Epithelial cell of proximal tubule (primary cell): ENCODE measurements at places on chromosomes 12 and 14.

DNA sequence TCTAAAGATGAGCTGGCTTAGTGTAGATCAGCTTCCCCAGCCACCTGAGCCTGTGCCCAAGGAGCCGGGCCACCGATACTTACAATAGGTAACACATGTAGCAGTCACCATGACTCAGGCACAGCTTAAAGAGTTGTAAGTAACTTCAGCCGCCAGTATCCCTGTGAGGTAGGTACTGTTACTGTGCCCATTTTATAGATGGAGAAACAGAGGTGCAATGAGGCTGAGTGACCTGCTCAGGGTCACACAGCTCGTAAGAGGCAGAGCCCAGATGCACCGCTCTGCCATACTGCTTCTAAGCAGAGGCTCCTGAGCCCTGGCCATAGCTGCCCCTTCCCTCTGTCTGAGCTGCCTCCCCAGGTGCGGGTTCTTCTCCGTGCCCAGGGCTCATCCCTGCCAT lies 58.5 kb downstream of the IQSEC3 start:
- no peak for DNase-seq

DNA sequence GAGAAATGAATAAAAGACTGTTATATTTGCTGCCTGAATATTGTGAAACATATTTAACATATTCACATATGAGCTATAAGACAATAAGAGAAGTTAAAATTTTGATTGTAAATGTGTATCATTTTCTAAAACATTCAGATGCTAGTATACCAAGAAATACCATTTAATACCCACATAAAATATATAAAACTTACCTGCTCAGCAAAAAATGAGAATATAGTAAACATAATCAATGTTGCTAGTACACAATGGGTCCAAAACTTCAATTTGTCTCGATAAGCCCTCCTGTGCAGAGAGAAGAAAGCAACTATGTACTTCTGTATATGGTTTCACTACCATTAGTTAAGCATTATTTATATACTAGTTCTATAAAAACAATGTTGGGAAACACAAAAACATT lies 9.6 kb upstream of the SYCP3 start:
- no peak for DNase-seq

- DNase-seq = no peak
These were observed 138.1 kb downstream of the TMEM117 start for GRCh38 chr12:43973993-43974392.

DNA sequence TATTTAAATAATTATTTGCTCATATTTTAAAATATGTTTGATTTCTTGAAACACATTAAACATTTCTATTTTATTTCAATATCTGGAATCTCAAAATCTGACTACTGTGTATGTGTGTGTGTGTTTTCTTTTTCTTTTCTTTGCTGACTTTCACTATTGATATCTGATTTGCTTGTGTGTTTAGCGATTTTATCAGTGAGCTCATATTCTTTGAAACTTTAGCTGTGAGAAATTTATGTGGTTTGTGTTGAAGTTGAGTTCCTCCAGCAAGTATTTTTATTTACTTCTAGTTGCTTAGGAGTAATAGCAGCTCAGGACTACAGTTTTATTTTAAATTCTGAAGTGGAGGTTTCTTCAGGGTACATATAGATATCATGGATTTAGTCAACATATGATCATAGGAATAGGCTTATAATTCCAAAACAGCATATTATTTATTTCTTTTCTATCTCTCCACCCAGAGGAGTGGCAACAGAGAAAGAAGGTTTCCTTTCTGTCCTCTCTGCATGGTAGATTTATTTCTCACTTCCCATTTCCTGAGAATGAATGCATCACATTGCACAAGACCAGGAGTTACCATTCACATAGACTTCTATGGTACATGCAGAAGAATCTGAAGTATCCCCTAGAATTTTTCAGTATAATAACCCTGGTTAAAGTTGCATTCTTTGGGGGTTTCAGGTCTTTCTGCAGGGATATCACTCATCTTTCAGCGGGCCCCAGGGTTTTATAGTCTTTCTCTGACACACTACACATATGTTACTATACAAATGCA lies 60.5 kb downstream of the PTPRQ start:
- no peak for DNase-seq

DNA sequence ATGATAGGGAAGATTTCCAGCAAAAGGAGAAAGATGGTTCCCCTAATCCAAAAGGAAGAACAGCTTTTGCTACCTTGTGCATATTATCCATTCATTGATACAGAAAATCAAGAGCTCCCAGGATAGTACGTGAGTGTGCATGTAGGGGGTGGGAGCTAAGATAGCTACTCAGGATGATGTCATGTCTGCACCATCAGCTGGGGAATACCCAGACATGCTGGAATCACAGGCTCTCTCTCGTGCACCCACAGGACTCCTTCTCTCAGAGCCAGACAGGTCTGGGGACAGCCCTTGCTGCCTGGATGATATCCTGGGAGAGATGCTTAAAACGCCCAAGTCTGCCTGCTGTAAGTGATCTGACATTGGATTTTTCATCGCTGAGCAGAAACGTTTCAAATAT lies 38.9 kb downstream of the FOXN3 start:
- DNase-seq = peak; percentile 16

GRCh38 chr12:98121963-98122362 lies 393.4 kb upstream of the TMPO start:
- DNase-seq = no peak

- DNase-seq = no peak
These were observed 33.3 kb upstream of the STON2 start for GRCh38 chr14:81433378-81433777.

DNA sequence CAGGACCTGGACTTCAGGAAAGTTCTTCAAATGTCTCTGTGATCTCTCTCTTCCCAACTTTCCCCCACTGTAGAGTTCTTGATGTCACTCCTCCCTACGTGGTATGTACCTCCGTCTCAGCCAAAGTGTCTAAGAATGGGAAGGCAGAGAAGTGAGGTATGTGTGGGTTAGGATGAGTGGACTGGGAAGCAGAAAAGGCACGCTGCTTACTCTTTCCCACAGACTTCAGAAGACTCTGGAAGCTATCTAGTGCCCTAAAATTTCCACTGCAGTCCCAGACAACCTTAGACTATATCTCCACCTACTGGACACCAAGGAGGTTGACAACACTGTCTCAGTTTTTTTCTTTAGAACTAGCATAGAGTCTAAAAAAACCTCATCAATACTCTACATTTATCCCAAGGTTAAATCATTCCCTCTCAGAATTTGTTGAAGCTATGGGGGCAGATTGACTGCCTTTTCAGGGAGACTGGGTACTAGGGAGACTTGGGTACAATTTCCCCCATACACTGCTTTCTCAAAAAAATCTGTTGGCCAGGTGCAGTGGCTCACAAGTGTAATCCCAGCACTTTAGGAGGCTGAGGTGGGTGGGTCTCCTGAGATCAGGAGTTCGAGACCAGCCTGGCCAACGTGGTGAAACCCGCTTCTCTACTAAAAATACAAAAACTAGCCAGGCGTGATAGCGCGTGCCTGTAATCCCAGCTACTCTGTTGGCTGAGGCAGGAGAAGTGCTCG lies 20.6 kb upstream of the ITGA5 start:
- DNase-seq = no peak

DNA sequence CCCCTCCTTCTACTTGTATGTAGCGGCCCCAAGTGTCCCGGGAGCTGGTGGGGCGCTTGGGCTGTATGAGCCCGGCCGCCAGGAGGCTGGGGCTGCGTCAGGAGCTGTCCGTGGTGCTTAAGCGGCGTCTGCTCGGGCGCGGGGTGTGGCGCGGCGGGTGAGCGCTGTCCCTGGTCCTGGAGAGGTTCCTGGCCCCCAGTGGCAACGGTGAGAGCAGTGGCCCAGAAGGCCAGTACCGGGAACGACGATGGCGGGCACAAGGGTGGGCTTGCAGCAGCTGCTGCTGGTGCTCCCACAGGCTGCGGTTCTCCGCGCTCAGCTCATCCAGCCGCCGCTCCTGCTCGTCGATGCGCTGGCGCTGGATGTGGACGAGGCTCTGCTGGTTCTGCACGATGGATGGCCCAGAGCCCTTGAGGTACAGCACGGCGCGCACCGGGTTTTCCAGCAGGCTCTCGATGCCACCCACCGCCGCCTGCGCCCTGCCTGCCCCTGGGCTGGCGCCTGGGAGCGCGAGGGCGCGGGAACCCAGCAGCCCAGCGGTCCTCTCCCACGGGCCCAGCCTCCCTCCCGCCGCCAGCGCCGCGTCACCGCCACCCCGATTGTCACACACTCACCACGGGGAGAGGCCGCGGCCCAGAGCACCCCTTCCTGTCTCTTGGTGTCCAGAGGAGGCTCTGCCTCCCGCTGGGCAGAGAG lies 41.9 kb upstream of the FKBP4 start:
- no peak for DNase-seq

- DNase-seq = no peak
These were observed 270.4 kb downstream of the ADAMTS20 start for GRCh38 chr12:43281563-43281962.

- no peak for DNase-seq
These were observed 97.3 kb upstream of the BTG1 start for GRCh38 chr12:92242907-92243306.

GRCh38 chr12:25054076-25054782 lies 105.3 kb upstream of the BCAT1 start:
- DNase-seq = no peak

GRCh38 chr12:120640861-120641833 lies 721 bp downstream of the CABP1 start:
- DNase-seq = no peak

DNA sequence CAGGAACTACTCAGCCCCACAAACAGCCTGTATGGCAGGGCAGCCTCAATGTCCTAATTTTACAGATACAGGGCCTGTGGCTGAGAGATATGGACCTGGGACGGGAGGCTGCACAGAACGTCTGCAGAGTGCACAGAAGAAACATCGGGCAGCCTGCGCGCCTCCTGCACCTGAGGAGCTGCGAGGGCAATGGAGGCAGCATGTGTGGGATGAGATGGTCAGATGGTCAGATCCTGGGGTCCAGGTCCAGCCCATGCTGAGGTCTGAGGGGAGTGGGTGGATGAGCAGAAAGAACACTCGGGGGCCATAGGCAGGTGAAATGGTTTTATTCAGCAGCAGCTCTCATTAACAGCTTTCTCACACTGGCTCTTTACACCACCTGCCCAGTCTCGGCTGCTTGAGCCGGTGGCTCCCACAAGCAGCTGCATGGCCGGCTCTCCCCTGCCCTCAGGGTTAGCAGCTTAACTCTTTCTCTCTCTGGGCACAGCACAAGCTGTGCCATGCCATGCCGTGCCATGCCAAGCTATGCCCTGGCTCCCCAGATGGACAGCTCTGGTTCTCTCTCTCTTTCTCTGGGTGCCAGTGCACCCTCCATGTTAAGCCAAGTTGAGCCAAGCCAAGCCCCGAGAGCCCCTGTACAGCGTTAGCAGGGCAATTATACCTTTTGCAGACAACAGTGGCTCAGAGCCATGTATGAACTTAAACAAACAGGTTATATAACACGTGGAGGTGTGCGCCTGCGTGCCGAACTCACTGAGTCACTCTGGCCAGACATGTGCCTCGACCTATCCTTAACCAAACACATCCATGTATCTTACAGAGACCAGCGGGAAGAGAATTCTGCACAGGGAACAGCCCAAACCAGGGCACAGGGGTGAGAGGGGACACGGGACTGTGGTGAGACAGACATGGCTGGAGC lies 47.6 kb downstream of the RIMBP2 start:
- DNase-seq = no peak

- DNase-seq = no peak
These were observed 5.1 kb upstream of the SIX1 start for GRCh38 chr14:60654334-60654821.

GRCh38 chr12:122965321-122965751 lies 927 bp downstream of the ABCB9 start:
- DNase-seq = no peak

- DNase-seq = no peak
These were observed 3.0 kb upstream of the CEBPE start for GRCh38 chr14:23122086-23122485.

DNA sequence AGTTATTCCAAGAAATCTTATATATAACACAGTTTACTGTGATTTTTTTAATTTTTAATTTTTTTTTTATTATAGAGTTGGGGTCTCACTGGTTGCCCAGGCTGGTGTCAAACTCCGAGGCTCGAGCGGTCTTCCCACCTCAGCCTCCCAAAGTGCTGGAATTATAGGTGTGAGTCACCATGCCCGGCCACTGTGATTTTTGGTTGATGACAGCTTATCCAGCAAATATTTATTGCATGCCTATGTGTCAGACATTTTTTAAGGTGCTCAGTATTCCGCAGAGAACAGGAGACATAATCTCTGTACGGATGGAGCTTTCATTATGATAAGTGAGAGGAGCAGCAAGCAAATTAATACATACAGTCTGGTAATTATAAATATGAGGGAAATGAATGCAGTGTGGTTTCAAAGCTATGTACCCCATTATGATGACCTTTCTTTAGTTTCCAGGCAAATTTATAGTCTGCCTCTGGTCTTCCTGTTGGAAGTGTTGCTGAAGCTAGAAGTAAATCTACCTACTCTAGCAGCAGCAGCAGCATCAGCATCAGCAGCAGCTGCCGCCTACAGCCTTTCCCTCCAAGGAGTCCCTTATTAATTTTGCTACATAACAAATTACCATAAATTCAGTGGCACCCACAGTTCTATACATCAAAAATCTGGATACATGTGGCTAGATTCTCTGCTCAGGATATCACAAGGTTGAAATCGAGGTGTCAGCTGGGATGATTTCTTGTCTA lies 32.3 kb downstream of the FRS2 start:
- no peak for DNase-seq

DNA sequence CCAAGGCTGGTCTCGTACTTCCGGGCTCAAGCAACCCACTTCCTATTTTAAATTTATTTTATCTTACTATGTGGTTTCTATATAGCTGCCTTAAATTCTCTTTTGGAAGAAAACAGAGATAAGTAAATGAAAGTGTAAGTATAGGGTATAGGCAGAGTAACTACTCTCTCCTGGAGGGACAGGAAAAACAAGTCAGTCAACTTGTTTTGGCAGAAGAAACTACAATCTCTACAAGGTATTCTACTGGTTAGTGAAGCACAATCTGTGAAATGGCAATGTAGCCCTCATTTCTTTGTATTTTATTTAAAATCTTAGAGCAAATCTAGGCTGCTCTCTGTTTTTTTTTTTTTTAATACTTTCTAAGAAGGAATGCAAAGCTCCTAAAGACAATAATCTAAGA lies 55.4 kb downstream of the UBR7 start:
- DNase-seq = no peak

GRCh38 chr12:102462795-102463465 lies 17.4 kb downstream of the IGF1 start:
- DNase-seq = no peak

GRCh38 chr12:42916143-42916542 lies 326.6 kb upstream of the PRICKLE1 start:
- peak; percentile 87 for DNase-seq

GRCh38 chr12:103177639-103178255 lies 220.3 kb downstream of the ASCL1 start:
- no peak for DNase-seq

GRCh38 chr14:80095623-80096022 lies 115.7 kb downstream of the DIO2 start:
- DNase-seq = no peak
